ENCODE measurements at places on chromosomes 5 and 9.

GRCh38 chr9:95570150-95570549, 53.4 kb upstream of the PTCH1 start:
- DNase-seq = no peak

DNA sequence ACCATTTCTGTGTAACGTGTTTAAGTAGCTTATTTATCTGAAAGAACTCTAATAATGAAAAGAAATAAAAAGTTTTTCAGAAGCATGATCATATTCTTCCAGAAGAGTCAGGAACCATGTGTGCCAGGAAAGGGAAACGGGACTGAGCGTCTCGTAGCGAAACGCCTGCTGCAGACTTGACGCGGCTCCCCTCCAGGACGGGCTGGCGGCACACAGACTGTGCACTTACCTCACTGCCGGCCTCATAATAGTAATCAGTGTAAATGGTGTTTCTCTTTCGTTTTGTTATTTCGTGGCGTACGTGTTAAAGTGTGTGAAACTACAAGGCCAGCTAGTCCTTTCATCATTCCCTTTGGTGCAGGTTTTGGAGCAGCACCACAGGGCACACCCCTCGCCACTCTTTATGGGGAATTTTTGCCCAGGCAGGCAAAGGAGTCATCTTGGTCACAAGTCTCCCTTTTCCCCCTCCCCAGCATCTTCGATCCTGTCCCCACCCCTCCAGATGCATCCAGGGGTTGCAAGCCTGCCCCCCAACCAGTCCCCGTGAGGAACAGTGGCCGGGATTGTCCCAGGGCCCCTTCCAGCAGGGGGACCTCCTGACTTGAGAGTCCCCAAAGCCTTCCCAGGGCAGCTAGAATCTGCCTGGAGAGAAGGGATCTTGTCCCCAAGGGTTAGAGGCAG, 233.1 kb downstream of the FANCC start:
- no peak for DNase-seq

DNA sequence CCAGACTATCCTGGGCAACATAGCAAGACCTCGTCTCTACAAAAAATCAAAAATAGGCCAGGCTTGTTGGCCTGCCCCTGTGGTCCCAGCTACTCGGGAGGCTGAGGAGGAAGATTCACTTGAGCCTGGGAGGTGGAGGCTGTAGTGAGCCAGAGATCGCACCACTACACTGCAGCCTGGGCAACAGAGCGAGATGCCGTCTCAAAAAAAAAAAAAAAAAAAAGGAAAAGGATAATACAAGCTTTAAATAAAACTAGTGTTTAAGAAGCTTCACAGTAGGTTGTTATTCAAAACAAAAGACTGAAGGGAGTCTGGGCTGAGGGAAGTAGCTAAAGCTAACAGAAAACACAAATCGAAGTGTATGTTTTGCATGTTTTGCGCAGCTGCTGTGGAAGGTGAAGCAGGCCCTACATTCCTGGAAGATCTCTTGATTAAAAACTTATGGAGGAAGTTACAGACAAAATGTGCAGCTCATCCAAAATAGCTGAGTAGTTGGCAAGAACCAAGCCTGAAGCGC, 581 bp upstream of the C9orf40 start:
- DNase-seq = no peak

- no peak for DNase-seq
These were observed 19.5 kb downstream of the RAD1 start for GRCh38 chr5:34895641-34896419.

- DNase-seq = no peak
These were observed 4.1 kb downstream of the SLC31A2 start for GRCh38 chr9:113154946-113155345.

- DNase-seq = no peak
These were observed 8.9 kb upstream of the ENTPD8 start for GRCh38 chr9:137449931-137450538.

DNA sequence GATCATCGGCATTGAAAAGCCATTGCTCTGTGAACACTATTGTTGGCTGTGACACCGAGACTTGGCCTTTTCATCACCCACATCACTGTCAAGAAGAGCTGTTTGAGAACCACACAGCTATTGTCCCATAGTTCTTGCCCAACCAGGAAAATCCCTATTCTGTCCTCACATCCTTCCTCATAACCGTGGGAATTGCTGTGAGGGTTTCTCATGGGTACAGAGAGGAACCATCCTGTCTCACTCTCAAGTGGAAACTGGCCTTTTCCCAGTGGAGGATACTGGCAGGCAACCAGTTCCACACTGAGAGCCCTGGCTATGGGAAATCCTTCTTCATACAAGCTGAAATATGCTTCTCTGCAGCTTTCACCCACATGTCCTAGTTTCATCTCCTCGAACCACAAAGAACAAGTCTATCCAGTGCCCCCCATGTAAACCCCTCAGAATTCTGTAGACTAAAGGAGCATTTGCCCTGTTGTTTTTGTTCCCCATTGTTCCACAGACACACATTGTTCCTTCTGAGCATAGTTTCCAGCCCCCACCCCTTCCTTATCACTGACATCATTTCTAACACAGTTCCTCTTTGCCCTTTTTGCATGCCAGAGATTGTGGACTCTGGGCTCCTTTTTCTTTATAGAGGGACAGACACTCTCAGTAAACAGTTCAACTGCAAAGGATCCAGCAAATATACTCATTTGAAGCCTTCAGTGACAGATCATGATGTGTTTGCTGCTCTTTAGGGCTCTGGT, 57.8 kb upstream of the C5orf46 start:
- no peak for DNase-seq

DNA sequence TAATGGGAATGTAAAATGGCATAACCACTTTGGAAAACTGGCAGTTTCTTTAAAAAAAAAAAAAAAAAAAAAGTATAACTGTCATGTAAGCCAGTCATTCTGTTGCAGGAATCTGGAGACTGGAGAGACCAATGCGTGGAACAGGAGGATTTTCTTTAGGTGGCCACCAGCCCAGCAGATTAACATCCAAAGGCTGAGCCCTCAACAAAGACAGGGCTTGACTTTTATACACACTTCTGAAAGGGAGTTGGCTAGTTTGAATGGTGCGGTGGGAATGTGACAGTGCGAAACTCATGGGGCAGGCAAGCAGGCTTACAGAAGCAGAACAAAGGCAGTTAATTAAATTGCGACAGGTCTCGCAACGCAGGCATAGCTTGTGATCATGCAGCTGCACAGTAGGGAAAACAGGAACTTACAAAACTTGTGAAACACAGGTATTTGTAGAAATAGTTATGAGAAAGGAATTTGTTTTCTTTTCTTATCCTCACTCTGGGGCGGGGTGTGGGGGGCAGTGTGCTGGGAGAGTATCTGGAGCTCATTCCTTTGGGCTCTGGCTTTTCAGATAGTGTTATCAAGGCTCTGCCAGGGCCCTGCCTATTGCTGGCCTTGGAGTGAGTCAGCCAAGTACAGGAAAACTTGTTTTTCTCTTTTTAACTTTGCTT, 12.0 kb downstream of the UIMC1 start:
- DNase-seq = no peak

GRCh38 chr5:160423099-160423498, 1.4 kb downstream of the PTTG1 start:
- peak; percentile 23 for DNase-seq

DNA sequence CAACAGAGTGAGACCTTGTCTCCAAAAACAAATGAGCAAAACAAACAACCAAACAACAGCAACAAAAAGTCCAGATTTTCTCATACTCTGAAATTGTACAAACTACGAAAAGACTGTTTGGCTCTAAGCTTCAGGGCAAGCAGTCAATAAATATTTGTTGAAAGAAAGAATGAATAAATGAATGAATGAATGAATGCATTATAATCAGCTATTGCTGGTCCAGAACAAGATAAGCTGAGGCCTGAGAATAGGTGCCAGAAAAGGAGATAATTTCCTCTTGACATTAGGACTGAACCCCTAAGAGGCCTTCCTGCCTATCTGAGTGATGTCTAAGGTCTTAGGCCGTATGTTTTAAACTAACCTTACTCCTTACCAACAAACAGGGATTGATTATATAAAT, 99.2 kb upstream of the IL6ST start:
- DNase-seq = no peak

DNA sequence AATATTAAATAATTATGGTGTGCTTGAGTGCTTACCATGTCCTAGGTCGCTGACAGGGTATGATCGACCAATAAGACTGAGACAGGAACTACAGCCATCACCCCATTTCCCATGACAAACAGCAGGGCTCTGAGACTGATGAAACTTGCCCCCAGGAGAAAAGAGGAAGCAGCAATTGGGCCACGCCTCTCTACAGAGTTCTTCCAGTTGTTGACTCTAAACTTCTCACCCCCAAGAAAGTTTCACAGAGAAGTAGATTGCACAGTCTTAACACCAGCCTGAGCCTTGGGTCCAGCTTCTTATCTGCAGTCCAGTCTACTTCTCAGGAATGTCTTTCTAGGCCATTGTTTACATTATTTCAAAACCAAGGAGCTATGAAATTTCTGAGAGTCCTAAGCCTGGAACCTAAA, 182.2 kb upstream of the ANKRD55 start:
- no peak for DNase-seq

Data from NCI-H1105 (cell line).